ENCODE measurements at places on chromosomes 3 and 15. TPM values are rescaled to one million over a fixed set of nuclear protein-coding genes. Genes with fewer than 3 reads are reported as not detected.

DNA sequence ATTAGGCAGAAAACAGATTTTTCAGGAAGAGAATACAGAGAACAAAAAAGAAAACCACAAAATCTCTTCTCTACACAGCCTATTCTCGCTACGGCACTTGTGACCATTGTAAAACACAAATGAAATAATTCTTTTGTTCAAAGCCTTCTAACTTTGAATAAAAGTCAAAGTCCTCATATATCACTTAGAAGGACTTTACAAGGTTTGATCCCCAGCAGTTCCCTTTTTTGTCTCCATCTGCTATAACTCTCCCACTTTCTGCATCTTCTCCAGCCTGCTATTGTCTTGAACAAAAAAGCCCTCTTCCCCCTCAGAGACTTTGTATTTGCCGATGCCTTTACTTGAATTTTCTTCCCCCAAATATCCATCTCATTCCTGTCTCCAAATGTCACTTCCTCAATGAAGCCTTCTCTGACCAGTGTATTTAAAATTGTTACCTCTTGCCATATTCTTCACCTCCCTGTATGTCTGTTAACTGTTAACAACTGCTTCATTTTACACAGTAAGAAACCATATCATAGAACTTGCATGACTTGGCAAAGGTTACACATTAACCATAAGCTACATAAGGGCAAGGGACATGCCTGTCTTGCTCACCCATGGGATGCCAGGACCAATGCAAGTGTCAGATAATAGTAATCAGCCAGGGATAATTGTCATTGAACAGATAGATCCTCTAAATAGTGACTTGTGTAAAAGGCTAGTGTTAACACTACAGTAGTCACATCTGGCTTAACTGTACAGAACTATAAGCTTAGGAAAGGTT, 122.4 kb downstream of the CBLB start:
- DNase-seq: peak; percentile 18

DNA sequence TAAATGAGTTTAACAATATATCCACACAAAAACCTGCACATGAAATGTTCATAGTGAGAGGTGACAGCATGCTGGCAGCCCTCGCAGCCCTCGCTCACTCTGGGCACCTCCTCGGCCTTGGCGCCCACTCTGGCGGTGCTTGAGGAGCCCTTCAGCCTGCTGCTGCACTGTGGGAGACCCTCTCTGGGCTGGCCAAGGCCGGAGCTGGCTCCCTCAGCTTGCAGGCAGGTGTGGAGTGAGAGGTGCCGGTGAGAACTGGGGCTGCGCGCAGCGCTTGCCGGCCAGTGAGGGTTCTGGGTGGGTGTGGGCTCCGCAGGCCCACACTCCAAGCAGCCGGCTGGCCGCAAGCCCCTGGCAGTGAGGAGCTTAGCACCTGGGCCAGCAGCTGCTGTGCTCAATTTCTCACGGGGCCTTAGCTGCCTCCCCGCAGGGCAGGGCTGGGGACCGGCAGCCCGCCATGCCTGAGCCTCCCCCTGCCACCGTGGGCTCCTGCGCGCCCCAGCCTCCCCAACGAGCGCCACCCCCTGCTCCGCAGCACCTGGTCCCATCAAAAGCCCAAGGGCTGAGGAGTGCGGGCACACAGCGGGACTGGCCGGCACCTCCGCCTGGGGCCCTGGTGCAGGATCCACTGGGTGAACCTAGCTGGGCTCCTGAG, 3.4 kb downstream of the CCDC13 start:
- DNase-seq: no peak

ATP6V1A gene
- total RNA-seq: 58.7 TPM

WDR93 gene
- total RNA-seq: not detected

TYRO3 gene
- total RNA-seq: 8.5 TPM
